H9 (cell line): ENCODE measurements at places on chromosomes 1 and 21. TPM values are rescaled to one million over a fixed set of nuclear protein-coding genes. Genes with fewer than 3 reads are reported as not detected.

The OLFML3 gene
- total RNA-seq: 171 and 176 TPM in 2 replicates

DNA sequence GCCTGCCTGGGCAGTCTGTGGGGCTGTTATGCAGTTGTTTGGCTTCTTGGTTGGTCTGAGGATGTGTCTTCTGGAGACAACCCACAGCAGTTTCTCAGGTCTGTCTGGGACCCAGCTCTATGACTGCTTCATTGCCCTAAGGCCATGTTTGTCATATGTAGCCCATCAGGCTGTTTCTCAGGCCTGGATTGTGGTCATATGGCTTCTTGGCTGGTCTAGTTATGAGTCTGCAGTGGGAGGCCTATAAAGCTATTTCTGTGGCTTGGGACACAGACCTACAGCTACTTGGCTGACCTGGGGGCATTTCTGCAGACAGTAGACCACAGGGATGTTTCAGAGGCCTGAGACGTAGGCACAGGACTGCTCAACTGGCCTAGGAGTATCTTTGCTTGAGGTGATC, 41.5 kb downstream of the CHIA start:
- no peak for DNase-seq

DNA sequence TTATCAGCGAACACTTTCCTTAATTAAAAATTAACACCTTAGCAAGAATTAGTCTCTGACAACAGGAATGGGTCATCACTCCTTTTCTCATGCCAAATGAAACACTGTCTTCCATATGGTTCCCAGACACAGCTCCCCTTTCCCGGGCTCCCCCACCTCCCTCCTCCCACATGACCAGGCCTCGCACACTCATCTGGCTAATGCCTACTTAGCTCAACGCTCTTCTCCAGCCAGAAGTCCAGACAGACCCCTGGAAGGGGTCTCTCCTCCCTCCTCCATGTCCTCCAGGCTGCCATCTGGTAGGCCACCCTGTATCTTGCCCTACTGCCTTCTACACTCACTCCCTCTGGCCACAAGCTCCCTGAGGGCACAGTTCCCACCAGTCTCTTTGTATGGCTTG, 39.9 kb downstream of the KCNC4 start:
- DNase-seq: no peak

DNA sequence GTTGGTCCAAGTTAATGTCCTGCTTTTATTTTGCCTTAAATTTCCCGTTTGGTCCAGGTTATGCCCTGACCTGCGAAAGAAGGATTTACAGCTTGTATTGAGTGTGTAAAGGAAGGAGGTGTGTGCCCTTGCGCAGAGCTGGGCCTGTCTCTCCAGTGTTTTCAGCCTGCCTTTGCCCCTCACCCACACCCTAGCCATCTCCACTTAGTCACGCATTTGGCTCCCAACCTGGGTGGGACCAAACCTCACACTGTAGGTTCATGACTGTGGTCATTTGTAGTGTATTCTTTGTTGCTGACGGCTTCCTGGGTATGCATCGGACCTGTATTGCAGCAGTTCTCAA, 572 bp upstream of the SRSF10 start:
- peak; percentile 44 for DNase-seq

- DNase-seq: no peak
Measured at GRCh38 chr1:56527548-56528302, 51.6 kb downstream of the PLPP3 start.

DNA sequence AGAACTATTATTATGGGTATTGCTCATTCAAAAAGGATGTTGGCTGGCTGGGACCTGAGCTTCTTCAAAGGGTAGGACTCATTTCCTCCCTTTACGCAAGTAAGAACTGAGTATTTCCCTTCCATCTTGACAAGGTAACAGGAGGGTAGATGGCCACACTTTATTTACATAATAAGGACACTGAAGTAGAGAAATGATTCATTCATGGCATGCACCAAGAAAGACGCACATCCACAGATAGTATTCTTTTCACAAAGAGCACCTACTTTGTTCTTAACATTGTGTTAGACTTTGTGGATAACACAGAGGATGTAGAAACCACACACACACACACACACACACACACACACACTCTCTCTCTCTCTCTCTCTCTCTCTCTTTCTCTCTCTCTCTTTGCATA, 82.9 kb downstream of the FAM78B start:
- DNase-seq: no peak

DNA sequence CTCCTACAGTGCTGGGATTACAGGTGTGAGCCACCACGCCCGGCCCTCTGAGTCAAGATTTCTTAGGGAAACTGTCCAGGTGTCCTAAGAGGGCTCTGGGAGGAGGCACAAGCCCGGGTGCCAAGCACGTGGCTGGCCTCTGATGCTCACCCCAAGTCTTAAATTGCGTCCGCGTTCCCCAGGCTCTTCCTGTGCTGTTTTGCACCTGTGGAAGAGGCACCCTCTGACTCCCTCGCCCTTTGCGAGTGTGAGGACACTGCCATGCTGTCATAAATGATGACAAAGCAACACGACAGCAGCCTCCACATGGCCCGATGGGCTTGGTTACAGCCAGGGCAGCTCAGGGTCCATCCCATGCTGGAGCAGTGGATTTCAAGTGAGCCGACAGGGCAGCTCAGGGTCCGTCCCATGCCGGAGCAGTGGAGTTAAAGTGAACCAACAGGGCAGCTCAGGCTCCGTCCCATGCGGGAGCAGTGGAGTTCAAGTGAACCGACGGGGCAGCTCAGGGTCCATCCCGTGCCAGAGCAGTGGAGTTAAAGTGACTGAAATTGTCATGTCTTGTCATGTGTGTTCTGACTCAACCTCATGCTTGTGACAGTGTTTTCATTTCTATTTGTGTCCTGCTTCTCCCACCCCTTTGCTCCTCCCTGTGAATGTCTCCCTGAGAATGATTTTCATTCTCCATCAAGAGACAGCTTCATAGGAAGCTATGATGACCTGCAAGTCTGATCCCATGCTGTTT, 33.9 kb downstream of the PCNT start:
- no peak for DNase-seq
